Lung (tissue), 17 donors: ENCODE measurements at places on chromosomes 16 and 17. TPM values are rescaled to one million over a fixed set of nuclear protein-coding genes. Genes with fewer than 3 reads are reported as not detected.

DNA sequence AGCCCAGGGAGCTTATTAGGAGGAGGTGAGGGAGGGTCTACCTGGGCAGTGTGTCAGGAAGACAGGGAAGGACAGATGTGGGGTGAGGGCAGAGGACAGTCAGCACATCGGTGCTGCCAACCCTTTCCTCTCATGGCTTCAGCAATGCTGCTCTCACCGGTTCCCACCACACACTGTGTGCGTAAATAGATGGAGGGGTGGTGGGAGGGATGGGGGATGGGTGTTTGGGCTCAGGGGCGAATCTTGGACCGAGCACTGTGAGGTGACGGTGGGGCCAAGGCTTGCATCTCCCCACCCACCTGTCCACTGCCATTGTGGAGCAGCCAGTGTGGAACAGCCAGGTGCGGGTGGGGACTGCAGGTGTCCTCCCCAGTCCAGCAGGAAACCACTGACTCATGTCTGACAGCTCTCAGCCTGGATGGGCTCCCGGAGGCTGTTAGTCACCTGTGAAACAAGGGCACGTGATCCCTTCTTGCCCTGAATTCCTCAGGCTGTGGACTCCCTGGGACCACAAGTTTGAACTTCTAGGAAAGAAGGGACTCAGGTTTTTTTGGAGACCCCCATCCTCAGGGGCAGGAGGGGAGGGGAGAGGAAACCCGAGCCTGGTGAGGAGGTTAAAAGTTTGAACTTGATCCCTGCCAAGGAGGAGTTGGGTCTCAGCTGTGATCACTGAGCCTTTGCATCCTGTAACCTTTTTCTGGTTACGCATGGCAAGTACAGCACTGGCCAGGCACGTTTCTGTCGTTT is 42.7 kb upstream of the SMPD3 start:
- H3K27me3 ChIP-seq: no peaks in the 10 kb centered on the region
- no peak for DNase-seq
- no peak overlapping the region for H3K27ac ChIP-seq
- peaks cover 3% of the 10 kb centered on the region for H3K4me1 ChIP-seq

GRCh38 chr16:2860826-2861567 is 3.0 kb upstream of the PRSS22 start:
- no peaks in the 10 kb centered on the region for H3K4me1 ChIP-seq
- H3K27ac ChIP-seq: no peak overlapping the region
- DNase-seq: peak; percentile 21
- H3K4me3 ChIP-seq: no peak overlapping the region
- peaks cover 19% of the 10 kb centered on the region for H3K27me3 ChIP-seq
- no peaks in the 10 kb centered on the region for H3K36me3 ChIP-seq

DNA sequence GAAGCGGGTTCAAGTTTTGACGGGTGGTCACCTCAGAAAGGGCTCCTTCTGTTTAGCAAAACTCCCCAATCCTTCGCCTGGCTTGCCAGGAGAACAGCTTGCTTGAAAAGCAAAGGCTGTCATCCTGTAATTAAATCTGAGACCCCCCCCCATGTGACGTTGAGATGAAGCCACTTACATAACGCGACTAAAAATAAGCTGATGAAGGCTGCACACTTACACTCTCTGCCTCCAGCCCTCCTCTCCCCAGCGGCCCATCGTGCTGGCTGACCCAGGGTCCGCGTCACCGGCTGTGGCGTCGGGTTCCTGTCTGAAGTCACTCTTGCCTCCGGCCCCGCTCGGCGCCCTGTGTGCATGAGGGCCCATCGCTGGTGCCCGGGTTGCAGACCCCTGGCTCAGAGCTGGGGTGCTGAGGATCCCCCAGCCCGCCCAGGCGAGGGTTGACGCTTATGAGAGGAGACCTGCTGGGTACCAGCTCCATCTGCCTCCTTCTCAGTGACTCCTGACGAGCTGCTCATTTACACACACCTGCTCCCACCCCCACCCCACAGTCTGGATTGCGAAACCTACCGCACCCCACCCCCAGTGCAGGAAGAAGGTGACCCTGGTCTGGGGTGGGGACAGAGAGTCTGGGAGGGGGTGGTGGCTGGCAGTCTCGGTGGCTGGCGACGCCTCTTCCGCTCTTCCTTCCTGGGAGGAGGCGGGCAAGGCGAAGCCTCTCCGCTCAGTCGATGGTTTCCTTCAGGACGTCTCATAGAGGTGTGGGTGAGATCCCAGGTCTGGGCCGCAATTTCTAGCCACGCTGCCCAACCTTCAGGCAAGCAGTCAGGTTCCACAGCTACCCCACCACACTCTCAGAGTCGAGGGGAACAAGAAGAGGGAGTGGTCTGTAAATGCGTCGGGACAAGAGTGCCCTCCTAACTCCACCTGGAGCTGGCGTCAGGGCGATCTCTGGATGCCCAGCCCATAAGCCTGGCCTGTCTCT is 3.1 kb upstream of the BAIAP2 start:
- peaks cover 4% of the 10 kb centered on the region for H3K36me3 ChIP-seq
- H3K27ac ChIP-seq: peak overlapping the region; percentile 86
- H3K4me1 ChIP-seq: peaks cover 20% of the 10 kb centered on the region
- no peaks in the 10 kb centered on the region for H3K27me3 ChIP-seq

- no peaks in the 10 kb centered on the region for H3K27me3 ChIP-seq
- H3K36me3 ChIP-seq: no peaks in the 10 kb centered on the region
- no peak overlapping the region for H3K27ac ChIP-seq
- no peak overlapping the region for H3K4me3 ChIP-seq
Measured at GRCh38 chr16:85517563-85518179, 95.5 kb upstream of the GSE1 start.

GRCh38 chr17:7313088-7313889 is 1.9 kb downstream of the GPS2 start:
- no peak for DNase-seq
- H3K4me1 ChIP-seq: peaks cover 8% of the 10 kb centered on the region
- H3K27me3 ChIP-seq: no peaks in the 10 kb centered on the region
- H3K4me3 ChIP-seq: no peak overlapping the region
- H3K36me3 ChIP-seq: peaks cover 17% of the 10 kb centered on the region
- no peak overlapping the region for H3K27ac ChIP-seq

Gene NXN
- 57.7 TPM for total RNA-seq

- H3K4me1 ChIP-seq: no peaks in the 10 kb centered on the region
- no peak overlapping the region for H3K27ac ChIP-seq
- H3K36me3 ChIP-seq: no peaks in the 10 kb centered on the region
- no peaks in the 10 kb centered on the region for H3K27me3 ChIP-seq
- no peak for DNase-seq
Measured at GRCh38 chr17:10821770-10822169, 16.1 kb downstream of the PIRT start.

Gene PRCD
- total RNA-seq: 3.3 TPM

DNA sequence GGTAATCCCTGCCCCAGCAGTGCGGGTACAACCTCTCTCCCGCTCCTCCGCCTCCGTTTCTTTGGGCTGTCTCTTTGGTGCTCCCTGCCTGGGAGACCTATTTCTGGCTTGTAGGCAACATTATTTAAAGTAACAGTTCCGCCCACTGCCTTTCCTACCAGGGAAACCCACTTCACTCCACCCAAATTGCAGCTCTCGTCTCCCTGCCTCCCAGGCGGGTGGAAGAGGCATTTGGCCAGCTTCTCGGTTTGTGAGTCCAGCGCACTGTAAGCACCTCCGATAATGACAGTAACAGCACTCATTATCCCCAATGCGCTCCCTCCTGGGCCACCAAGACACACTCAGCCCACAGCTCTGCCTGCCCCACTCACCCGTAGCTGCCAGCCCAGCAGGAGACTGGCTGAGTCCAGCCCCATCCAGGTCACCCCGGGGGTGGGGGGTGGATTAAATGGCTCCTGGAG is 165.1 kb upstream of the CDC42EP4 start:
- peaks cover 3% of the 10 kb centered on the region for H3K4me1 ChIP-seq
- H3K27me3 ChIP-seq: no peaks in the 10 kb centered on the region
- no peak overlapping the region for H3K4me3 ChIP-seq
- DNase-seq: no peak

DNA sequence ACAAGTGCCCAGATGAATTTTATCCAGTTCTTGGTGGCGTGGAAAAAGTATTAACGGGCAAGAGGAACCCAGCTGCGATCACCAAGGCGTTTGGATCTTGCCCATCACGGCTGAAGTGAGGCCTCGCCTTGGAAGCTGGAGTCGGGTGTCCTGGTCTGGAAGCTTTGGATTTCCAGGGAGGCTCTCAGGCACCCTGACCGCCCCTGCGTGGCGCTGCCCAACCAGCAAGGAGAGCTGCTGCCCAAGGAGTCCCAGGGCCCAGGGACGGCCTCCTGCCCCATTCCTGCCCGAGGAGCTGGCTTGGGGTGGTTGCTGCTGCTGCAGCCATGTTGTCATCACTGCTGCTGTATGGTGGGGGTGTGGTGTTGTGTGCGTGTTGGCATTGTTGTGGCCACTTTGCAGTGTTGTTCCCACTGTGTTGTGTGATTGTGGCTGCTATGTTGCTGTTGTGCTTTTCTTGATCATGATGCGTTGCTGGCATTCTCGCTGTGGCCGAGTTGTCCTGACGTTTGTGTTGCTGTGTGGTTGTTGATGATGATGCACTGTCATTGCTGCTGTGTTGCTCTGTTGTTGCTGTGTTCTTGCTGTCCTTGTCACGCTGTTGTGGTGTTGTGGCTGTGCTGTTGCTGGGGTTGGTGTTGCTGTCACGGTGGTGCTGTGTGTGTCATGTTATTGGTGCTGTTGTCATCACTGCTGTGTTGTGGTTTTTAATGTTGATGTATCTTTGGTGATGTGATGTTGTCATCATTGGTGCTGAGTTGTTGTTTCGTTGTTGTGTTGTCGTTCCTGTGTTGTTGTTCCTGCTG is 318.8 kb downstream of the C16orf95 start:
- no peak for DNase-seq
- H3K4me3 ChIP-seq: no peak overlapping the region
- H3K27me3 ChIP-seq: peaks cover 4% of the 10 kb centered on the region
- H3K27ac ChIP-seq: no peak overlapping the region
- H3K36me3 ChIP-seq: no peaks in the 10 kb centered on the region
- no peaks in the 10 kb centered on the region for H3K4me1 ChIP-seq

Gene KRT20
- total RNA-seq: 0.31 TPM

Gene IRX5
- 30.2 TPM for total RNA-seq

GRCh38 chr17:10295728-10296343 is 77.0 kb downstream of the MYH13 start:
- DNase-seq: peak; percentile 80
- no peak overlapping the region for H3K27ac ChIP-seq
- H3K4me3 ChIP-seq: no peak overlapping the region
- no peaks in the 10 kb centered on the region for H3K27me3 ChIP-seq
- no peaks in the 10 kb centered on the region for H3K36me3 ChIP-seq
- no peaks in the 10 kb centered on the region for H3K4me1 ChIP-seq

DNA sequence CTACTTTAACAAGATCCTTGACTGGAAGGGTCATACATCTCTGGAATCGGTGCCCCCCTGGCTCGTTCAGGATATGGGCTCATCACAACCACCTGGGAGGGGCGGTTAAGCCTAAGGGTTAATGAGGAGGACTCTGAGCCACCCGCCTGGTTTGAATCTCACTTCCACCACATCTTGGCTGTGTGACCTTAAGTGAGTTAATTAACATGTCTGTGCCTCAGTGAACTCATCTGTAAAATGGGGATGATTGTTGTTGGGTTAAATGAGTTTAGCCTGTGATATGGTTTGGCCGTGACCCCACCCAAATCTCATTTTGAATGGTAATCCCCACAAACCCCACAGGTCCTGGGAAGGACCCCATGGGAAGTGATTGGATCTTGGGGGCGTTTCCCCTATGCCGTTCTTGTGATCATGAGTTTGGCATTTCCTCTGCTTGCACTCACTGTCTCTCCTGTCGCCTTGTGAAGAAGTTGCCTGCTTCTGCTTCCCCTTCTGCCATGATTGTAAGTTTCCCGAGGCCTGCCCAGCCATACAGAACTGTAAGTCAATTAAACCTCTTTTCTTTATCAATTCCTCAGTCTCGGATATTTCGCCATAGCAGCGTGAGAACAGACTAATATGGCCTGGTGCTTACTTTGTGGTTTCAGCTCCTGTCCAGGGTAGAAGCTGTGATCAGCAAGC is 214.0 kb upstream of the CIBAR2 start:
- no peaks in the 10 kb centered on the region for H3K36me3 ChIP-seq
- no peaks in the 10 kb centered on the region for H3K27me3 ChIP-seq
- no peak overlapping the region for H3K27ac ChIP-seq
- H3K4me1 ChIP-seq: peaks cover 9% of the 10 kb centered on the region
- H3K4me3 ChIP-seq: no peak overlapping the region
- no peak for DNase-seq

DNA sequence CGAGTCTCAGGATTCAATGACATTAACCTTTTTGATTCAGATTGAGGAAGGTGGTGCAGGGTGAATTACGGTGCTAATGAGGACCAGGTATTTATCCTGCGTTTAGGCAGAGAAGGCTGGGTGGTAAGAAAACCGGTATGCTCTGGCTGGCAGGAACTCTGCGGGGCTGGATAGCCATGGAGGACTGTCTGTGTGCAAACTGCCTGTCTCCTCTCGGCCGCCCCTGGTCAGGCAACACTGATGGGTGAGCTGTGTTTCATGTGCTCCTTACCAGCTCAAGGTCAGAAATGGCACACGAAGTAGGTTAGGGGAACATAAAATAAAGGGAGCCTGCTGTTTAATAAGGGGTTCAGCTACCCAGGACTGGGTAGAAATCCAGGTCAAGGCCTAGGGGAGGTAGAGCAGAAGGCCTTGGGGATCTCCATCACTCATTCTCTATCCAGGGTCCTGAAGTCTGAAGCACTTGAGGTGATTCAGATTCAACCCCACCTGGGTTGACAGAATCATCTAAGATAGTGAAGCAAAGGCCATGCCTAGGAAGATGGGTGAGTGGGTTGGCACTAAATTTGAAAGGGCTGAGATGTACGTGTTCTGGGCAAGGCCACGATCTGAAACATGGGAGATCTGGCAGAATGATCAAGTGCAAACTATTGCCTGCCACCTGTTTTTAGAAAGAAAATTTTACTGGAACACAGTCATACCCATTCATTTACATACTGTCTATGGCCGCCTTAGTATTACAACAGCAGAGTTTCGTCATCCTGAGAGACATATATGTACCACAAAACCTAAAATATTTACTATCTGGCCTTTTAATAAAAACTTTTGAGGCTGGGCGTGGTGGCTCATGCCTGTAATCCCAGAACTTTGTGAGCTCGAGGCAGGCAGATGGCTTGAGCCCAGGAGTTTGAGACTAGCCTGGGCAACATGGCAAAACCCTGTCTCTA is 292.5 kb downstream of the XYLT1 start:
- no peaks in the 10 kb centered on the region for H3K4me1 ChIP-seq
- DNase-seq: no peak
- no peak overlapping the region for H3K27ac ChIP-seq
- H3K36me3 ChIP-seq: no peaks in the 10 kb centered on the region
- H3K4me3 ChIP-seq: no peak overlapping the region
- H3K27me3 ChIP-seq: no peaks in the 10 kb centered on the region

- no peaks in the 10 kb centered on the region for H3K36me3 ChIP-seq
- H3K4me1 ChIP-seq: peaks cover 44% of the 10 kb centered on the region
- DNase-seq: no peak
- H3K27me3 ChIP-seq: no peaks in the 10 kb centered on the region
- no peak overlapping the region for H3K27ac ChIP-seq
- no peak overlapping the region for H3K4me3 ChIP-seq
Measured at GRCh38 chr17:61380217-61380835, 19.3 kb upstream of the TBX2 start.
